ENCODE measurements at places on chromosomes 4 and X.
A peak's percentile ranks its signal among the peaks of the same experiment; 100 is the strongest.

DNA sequence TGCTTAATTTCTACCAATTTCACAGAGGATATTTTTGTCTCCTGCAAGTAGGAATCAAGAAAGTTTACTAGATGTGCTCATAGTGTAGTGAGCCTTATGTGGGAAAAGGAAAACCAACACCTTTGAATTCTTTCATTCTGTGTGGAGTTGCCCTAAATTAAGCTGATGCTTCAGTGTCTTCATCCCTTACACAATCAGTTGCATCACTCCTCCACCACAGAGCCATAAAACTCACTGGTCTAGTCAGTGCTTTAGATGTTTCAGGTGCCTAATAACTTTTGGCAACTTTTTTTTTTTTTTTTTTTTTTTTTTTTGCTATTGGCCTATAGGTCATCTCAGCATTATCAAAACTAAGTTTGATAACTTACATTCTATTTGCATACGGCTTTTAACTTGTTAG is 41.5 kb downstream of the HHIP start:
- no peak for DNase-seq

DNA sequence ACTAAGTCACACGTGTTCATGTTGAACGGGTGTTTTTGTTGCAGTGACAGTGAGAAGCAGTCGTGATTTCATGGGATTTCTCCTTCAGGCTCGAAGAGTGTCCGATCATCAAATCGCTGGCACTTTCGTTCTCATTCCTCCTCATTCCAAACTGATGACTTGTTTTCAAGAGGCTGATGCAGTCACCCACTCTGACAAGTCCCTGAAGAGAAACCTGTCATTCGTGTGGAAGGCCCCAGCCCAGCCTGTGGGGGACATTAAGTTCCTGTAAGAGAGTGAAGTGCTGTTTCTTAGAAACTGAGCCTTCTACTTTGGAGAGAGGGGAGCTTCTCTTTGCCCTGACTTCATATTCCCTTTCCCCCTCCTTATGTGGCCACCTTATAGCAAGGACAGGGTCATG is 8.0 kb downstream of the REELD1 start:
- DNase-seq, result peak; percentile 82

DNA sequence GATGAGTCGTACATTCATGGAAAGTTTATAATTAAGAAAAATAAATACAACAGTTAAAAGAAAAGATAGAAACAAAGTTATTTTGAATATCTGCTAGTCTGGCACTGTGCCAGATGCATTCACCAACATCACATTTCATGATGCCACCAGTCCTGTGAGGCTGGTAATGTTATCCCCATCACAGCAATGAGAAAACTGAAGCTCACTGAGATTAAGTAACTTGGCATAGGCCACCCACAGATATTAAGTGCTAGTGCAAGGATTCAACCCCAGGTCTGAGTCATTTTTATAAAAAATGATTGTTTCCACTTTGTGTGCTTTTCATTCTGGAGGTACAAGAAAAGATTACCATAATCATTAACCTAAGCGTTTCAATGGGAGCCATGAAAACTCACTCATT is 65.0 kb upstream of the IL15 start:
- DNase-seq, result peak; percentile 56

DNA sequence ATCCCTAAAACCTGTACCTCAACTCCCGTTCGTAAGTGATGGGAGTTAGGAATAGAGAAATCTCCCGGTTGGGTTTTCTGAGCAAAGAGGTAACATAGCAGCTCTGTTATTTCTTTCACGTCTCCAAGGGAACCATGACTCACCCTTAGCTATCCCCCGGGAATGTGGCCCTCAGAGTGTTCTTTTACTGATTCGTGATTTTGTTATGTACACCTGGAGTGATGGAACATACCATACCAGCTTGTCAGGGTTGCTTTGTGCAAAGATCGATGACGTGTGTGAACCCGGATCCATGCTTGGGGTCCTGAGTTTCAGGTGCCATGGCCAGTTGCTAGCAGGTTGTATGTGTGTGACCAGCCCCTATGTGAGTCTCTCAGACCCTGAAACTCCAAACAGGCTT is 52.6 kb downstream of the HPRT1 start:
- DNase-seq, result peak; percentile 78

- DNase-seq, result no peak
These were observed 104.3 kb upstream of the TTC29 start for GRCh38 chr4:147049946-147050345.

DNA sequence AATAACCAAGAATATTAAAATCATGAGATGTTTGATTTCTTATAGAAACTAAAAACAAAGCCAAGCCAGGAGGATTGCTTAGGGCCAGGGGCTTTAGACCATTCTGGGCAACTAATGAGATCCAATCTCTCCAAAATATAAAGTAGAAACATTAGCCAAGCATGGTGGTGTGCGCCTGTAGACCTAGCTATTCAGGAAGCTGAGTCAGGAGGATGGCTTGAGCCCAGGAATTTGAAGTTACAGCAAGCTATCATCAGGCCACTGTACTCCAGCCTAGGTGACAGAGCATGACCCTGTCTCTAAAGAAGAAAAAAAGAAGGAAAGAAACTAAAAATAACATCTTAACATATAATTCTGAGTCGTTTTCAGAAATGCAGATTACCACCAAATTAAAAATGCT is 96.7 kb downstream of the NAF1 start:
- DNase-seq, result peak; percentile 20

DNA sequence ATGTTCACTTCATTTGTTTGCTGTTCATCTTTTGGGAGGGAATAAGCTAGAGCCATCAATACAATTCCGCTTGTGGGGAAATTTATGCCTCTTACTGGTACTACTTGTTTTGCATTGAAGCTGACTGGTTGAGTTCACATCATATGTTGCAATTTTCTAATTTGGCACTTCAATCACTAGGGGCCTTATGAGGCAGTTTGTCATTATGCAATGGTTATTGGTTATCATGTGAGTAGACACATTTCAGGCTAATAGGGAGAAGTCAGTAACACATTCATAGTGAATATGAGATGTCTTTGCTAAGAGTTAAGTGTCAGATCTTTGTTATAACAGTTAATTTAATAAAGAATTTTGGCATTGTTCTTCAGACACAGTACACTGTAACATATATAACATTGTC is 5.0 kb downstream of the RPL36A start:
- DNase-seq, result no peak

- no peak for DNase-seq
These were observed 96.5 kb downstream of the TRAPPC11 start for GRCh38 chr4:183755596-183755995.

GRCh38 chrX:111375747-111376146 is 36.2 kb downstream of the DCX start:
- DNase-seq, result no peak

- no peak for DNase-seq
These were observed 455.7 kb downstream of the BCOR start for GRCh38 chrX:39642071-39642470.

GRCh38 chrX:150936556-150936955 is 38.1 kb upstream of the CD99L2 start:
- peak; percentile 7 for DNase-seq

DNA sequence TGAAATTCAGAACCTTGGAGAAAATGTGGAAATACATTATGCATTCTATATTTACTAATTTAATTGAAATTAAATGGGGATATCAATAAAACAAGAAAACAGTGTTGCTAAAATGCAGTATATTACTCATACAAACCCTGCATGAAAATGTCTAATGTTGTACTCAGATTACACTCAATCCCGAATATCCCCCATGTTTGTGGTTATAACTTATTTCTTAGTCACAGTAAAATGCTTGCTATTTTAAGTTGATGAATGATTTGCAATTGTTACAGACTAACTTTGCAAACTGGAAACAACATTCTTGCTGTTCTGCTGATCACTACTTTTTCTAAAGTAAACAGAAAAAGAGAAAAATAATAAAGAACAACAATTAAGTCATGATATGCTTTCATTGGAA is 33.1 kb upstream of the ANXA10 start:
- DNase-seq, result peak; percentile 54

DNA sequence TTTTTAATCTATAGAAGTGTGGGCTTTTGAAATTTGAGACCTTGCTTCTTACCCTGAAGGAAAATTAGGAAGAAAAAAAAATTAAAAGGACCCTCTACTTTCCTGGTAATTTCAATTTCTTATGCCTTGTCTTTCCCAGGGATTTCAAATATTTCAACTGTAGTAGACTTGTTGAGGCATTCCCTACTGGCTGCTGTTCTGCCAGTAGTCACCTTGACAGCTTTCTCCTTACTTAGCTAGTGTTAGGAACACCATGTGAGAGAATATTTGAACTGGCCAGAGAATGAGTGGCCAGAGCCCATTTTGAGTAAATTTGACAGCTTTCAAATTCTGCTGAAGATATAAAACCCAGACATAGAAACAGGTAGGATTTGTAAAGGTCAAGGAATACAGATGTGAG is 24.0 kb upstream of the GBA3 start:
- no peak for DNase-seq

DNA sequence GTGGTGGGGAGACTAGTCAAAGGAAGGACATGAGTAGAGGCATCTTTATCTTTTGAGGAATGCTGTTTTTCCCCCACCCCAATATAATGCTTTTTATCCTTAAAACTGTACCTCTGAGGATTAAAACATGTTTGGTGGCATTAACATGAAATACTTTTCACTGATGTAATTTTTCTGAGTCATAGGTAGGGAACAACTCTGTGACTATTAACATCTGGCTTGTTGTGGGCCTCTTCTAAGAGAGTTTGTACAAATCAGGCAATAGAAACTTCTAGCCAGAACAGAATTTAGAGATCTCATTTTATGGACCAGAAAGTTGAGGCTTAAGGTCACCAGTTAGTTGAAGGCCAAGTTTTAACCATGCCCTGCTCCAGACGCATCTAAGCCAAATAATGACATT is 207.6 kb downstream of the SOX3 start:
- DNase-seq, result no peak

DNA sequence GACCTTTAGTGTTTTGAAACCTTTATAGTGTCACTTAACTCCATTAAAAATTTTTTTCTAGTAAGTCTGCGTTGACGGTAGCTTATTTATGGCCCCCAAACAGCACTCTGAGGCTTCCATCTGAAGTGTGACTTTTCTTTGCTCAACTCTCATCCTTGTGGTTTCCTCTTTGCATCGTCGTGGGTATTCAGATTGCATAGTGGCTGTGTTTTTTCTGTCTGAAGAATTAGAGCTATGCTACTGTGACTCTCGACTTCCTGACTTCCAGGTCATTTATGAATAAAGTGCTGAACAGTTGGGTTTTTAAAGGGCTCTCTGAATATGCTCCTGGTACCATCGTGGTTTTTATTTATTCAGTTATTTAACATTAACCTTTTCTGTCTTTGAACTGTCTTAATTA is 44.9 kb downstream of the JADE1 start:
- DNase-seq, result peak; percentile 46

GRCh38 chrX:149510386-149510785 is 5.3 kb upstream of the IDS start:
- no peak for DNase-seq

DNA sequence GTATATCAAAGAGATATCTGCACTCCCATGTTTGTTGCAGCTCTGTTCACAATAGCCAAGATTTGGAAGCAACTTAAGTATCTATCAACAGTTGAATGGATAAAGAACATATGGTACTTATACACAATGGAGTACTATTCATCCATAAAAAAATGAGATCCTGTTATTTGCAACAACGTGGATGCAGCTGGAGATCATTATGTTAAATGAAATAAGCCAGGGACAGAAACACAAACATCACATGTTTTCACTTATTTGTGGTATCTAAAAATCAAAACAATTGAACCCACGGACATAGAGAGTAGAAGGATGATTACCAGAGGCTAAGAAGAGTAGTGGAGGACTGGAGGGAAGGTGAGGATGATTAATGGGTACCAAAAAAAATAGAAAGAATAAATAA is 14.2 kb downstream of the IQCM start:
- no peak for DNase-seq

DNA sequence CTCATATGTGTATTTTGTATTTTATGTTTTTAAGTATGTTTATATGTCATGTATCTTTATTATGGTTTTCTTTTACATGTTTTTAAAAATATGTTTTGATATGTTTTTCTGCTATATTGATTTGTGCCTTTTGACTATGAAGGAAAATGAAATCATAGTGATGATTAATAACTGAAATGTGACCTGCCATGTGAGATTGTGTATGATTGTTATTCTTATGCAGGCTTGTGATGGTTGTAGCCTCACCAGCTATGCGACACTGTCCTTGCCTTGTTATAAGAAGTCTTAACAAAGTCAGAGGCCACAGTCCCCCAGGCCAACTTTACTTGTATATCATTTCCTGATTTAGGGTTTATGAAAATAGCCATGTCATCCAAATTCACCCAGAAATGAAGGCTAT is 83.2 kb downstream of the TMEM131L start:
- no peak for DNase-seq

DNA sequence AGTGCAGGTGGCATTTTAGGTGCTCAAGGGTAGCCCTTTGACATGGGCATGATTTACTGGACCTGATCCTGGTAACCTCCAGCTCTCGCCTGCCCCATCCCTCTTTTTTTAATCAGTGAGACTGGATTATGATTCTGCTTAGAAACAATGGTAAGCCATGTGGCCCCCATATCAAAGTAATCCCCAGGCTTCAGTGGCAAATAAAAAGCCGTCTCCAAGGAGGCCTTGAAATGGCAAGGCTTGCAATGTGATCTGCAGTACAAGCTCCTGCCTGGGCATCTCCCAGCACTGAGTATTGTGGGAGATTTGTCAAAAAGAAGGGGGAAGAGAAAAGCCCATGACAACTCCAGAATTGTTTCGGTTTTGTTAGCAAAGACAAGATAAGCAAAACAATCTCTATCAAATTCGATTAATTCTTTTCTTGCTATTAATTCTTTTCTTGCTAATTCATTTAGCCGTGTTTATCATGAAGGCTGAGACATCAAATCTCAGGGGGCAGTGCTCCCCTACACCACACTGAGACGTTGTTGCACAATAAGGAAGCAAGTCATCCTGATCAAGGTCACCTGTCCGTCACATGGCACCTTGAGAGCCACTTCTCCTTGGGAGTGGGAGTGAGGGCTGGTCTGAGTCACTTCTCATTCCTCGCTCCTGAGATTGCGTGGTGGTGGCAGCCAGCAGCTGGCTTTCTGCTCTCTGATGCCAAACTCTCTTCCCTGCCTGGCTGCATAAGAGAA is 312.7 kb upstream of the GATB start:
- DNase-seq, result peak; percentile 3

GRCh38 chrX:148530464-148531077 is 30.2 kb downstream of the AFF2 start:
- no peak for DNase-seq

GRCh38 chr4:130573742-130574141 is 1477.8 kb downstream of the C4orf33 start:
- DNase-seq, result no peak

DNA sequence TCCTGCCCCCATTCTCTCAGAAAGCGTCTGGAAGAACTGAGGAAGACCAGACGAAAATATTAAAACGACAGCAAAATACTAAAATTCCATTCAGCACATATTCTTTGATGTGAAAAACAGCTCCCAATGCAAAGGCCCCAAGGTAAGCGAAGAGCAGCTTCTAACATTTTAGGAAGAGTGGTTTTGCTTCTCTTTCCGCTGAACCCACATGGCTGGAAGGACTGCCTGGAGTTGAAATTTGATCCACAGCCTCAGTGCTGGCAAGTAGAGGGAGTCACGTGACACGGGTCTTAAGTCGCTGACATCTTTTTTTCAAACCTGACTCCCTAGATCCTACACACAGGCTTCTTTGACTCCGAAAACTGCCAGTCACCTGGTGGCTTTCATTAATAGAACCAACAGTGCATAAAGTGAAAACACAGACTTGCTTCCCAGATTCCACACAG is at the start of gene FAM13A:
Gene FAM13A, minus strand, starts transcription at position 233 of the 446 bp plus-strand sequence. Its CDS starts 221 bp downstream, at position 12.
- DNase-seq, result peak; percentile 86

Measured in EL (cell line).